ENCODE measurements at places on chromosomes 11 and 22.

DNA sequence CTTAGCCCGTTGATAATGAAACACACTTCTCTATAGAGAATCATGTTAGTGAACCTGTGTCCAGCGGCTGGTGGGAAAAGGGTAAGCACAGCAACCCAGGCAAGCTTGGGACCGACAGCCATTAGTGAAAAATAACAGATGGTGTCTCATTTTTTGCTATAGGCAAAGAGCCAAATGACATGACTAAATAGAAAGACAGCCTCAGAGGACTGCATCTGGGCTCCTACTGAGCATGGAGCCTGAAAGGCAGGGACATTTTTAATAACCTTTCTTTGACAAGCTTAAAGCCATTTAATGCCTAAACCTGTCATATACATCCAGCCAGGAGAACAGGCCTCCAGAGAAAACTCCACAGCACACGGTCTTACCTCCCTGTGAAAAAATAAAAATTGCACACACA lies 67.0 kb downstream of the FANCF start:
- no peak for DNase-seq

GRCh38 chr11:59182457-59183151 lies 10.7 kb downstream of the DTX4 start:
- peak; percentile 26 for DNase-seq

- DNase-seq = no peak
Measured at GRCh38 chr11:73875380-73875779, 1.3 kb downstream of the COA4 start.

GRCh38 chr11:71223081-71223405 lies 29.3 kb downstream of the SHANK2 start:
- DNase-seq = no peak

- DNase-seq = no peak
Measured at GRCh38 chr11:63537293-63538101, 889 bp downstream of the PLAAT4 start.

DNA sequence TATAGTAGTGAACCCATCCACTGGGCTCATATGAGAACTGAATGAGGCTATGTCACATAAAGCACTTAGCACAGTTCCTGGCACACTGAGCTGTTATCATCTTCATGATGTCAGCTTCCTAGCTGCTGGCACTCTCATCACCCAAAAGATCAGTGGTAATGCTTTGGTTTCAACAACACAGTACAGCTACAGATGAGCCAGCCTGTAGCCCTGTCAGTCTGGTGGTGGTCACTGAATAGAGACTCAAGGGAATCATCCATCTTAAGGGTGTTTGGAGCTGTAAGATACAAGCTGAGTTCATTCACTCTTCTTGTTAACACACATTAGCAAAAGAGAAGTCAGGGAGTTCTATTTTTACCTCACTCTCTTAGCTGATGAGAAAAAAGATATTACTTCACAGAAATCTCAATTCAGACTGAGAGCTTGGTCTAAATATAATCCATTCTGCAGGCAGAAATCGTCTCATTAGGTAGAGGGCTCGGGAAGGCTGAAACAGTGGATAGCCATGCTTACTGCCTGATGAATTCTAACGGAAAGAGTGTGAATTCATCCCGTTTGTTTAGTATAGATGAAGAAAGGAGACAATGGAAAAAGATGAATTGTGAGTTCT lies 6.3 kb upstream of the SLC1A2 start:
- no peak for DNase-seq

- no peak for DNase-seq
Measured at GRCh38 chr11:128180441-128181087, 406.8 kb downstream of the ETS1 start.

DNA sequence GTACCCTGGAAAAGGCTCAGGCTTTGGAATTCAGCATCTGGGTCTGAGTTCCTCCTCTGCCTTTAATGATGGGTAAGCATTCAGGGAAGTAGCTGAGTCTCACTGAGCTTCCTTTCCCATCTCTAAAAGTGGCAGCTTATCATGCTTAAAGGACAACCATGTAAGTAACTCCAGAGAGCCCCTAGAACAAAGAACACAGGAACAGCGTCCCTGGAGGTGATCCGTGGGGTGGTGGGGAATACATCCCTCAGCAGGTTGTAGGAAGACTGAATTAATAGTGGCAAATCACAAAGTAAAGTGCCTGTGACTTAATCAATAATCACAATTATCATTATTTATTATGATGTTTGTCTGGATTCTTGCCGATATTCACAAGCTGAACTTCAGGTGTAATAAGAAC lies 114.7 kb upstream of the ISX start:
- DNase-seq = no peak

DNA sequence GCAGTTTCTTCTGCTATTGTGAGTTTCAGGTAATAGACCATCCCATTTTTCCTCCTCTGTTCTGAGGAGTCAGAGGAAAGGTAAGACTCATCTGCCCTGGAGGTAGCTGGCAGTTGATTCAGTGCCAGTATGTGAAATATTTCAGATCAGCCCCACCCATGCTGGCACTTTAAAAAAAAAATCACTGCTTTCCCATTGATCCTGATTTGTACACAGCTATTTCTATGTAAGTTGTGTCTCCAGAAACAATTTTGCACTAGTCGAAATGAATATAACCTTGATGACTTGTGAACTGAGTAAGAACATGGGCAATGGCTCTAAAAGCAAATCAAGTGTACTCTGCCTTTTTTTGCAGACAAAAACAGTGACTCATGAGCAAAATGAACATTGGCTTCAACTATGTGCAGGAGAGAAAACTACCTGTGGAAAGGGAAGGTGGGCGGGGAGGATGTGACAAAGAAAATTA lies 82.0 kb upstream of the OR5AK2 start:
- DNase-seq = no peak

- DNase-seq = no peak
Measured at GRCh38 chr22:50301581-50301991, 5.9 kb downstream of the PLXNB2 start.

GRCh38 chr22:37897807-37898206 lies 8.3 kb upstream of the MICALL1 start:
- no peak for DNase-seq

DNA sequence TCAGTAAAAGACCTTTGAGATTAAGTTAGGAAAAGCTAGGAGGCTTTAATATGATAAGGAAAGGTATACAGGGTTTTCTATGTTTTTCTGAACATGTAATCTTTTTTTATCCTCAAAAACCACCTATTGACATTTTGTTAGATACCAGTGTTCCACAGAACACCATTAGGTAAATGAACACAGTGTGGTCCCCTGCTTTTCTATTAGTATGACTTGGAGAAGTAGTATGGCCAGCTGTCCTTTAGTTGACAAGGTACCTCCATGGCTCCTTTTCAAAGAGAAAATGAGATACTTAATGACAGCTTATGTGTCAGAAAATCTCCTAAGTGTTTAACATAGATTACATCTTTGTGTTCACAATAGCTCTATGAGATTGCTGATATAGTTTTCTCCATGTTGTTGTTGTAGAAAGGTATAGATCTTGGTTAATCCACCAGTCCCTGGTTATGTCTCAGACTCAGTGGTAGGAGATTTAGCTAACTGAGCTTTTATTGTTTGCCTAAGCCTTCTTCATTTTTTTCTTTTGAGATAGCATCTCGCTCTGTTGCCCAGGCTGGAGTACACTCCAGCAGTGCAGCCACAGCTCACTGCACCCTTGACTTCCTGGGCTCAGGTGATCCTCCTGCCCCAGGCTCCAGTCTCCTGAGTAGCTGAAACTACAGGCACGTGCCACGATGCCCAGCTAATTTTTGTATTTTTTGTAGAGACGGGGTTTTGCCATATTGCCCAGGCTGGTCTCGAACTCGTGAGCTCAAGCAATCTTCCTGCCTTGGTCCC lies 46.0 kb downstream of the STIM1 start:
- no peak for DNase-seq

GRCh38 chr11:86183694-86184093 lies 60.9 kb upstream of the EED start:
- DNase-seq = no peak

DNA sequence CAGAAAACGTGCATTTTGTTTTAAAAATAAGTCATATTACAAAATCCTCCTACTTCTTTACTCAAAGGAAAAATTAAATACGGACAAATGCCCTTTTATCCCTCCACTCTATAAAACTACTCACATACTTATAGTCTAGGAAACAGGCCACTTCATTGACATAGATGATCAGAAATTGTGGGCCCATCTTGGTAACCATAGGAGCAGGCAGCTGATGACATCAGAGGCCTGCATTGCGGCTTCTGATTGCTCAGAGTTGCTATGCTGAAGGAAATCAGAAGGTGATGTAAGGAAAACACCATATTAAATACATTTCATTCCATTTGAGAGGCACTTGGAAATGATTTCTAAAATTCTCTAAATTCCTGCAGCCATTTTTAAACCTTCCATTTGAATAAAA lies 27.0 kb downstream of the FAM76B start:
- DNase-seq = no peak

GRCh38 chr11:75275581-75275980 lies 35.0 kb downstream of the TPBGL start:
- peak; percentile 45 for DNase-seq

GRCh38 chr11:92311616-92312449 lies 87.2 kb downstream of the FAT3 start:
- DNase-seq = no peak

GRCh38 chr22:47367107-47367690 lies 604.7 kb downstream of the TBC1D22A start:
- DNase-seq = no peak

DNA sequence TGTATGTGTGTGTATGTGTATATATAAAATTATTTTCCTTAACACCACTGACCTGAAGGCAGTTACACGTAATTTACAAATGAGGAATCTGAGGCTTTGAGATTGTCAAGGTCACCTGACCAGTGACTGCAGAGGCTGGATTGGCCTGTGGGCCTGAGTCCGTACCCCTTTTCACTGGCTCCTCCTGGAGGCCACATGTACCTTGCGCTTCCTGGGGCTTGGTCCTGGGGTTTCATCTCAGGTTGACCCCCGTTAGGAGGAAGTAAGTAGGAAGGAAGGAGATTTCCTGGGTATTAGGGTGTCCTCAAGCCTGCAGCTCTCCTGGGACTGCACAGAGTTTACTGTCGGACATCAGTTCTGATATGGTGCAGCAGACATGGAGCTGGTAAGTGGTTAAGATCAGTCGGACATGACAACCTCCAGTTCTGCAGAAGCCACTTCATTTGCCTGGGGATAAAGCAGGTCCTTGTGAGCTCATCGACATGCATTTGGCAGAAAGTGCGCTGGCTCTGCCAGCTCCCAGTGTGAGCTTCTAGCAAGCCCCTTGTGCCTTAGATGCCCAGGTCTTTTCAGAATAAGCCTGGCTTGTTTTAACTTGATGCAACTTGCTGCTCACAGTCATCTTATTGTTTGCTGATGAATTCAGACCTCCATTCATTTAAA lies 36.6 kb downstream of the ST3GAL4 start:
- DNase-seq = no peak

GRCh38 chr22:29946220-29946619 lies 63.2 kb downstream of the MTMR3 start:
- DNase-seq = no peak

DNA sequence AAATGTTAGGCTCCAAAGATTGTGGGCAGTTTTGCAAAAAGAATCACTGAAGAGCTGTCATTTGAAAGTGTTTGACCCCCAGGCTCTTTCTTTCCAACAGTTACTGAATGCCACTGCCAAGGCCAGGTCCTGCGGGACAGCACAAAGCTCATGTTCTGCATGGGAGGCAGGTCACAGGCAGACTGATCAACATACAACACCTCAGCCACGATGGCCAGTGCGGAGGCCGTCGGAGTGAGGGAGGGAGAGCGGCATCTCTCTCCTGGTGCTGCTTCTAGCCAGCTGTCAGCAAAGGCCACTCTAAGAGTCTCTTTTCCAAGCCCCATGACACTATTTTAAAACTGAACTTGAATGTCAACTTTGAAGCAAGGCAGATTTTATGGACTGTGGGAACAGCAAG lies 49.9 kb downstream of the ARFGAP3 start:
- no peak for DNase-seq

GRCh38 chr11:44892843-44893242 lies 57.8 kb downstream of the TP53I11 start:
- DNase-seq = no peak

DNA sequence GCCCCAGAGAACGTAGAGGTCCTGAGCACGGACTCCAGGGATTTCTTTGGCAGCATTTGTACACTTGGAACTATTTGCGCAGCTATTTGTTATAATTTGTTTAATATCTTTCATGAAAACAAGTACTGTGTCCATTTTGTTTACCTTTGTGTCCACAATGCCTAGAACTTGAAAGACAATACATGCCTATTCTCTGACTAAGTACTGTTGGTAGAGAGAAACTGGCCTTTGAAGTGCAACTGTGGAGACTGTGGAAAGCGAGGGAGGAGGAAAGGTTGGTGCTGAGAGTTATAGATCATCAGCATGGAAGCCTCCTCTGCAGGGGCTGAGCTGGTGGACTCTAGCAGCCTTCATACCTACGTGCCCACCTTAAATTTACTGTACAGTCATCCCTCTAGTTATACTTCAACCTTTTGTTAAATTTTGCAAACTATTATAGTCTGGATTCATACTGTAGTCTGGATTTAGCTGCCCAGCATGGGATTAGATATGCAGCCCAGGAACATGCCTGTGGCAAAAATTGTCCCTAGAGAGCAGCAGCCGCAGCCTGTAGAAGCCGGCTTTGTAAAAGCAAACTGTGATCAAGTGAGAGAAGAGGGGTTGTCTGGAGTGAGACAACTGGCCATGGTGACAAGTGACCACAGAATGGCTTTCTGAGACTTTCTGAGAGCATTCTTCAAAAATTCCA lies 24.2 kb upstream of the YAP1 start:
- DNase-seq = no peak

GRCh38 chr22:48653306-48653705 lies 1174.4 kb downstream of the BRD1 start:
- DNase-seq = no peak

- DNase-seq = no peak
Measured at GRCh38 chr22:49887064-49887451, 31.2 kb downstream of the ALG12 start.

GRCh38 chr22:23689414-23689813 lies 1.4 kb upstream of the RGL4 start:
- DNase-seq = no peak

GRCh38 chr22:29661336-29661735 lies 57.9 kb downstream of the NF2 start:
- no peak for DNase-seq

GRCh38 chr11:134388590-134388989 lies 23.5 kb downstream of the B3GAT1 start:
- no peak for DNase-seq

DNA sequence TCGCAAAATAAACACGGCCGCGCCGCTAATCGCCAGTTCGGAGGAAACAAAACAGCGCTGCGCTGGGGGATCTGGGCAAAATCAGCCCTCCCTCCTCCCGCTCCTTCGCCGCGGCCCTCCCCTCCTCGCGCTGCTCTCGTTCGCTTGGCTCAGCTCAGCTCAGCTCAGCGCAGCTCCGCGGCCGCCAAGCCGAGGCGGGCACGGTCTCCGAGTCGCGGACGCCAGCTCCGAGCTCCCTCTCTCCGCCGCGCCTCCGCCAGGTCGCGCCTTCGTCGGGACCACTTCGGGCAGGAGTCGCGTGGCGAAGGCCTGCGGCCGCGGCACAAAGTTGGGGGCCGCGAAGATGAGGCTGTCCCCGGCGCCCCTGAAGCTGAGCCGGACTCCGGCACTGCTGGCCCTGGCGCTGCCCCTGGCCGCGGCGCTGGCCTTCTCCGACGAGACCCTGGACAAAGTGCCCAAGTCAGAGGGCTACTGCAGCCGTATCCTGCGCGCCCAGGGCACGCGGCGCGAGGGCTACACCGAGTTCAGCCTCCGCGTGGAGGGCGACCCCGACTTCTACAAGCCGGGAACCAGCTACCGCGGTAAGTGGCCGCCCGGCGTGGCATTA lies at the start of gene SPON1:
Gene SPON1 (plus strand): TSS at position 162 of the 607 bp plus-strand sequence. CDS start 182 bp downstream, at position 344.
- DNase-seq = no peak

GRCh38 chr11:19689281-19690000 lies 23.2 kb upstream of the NAV2 start:
- DNase-seq = no peak

- DNase-seq = no peak
Measured at GRCh38 chr11:121654259-121654842, 201.6 kb upstream of the SORL1-AS1 start.
